K562 (cell line): ENCODE measurements at places on chromosomes 1 and 21. TPM values are rescaled to one million over a fixed set of nuclear protein-coding genes. Genes with fewer than 3 reads are reported as not detected.

- no peaks in the 10 kb centered on the region for H3K36me3 ChIP-seq
- no peak overlapping the region for H3K4me3 ChIP-seq
- peaks cover 50% of the 10 kb centered on the region for H3K27me3 ChIP-seq
Observed at GRCh38 chr1:31762726-31763670, 1.1 kb downstream of the ADGRB2 start.

DNA sequence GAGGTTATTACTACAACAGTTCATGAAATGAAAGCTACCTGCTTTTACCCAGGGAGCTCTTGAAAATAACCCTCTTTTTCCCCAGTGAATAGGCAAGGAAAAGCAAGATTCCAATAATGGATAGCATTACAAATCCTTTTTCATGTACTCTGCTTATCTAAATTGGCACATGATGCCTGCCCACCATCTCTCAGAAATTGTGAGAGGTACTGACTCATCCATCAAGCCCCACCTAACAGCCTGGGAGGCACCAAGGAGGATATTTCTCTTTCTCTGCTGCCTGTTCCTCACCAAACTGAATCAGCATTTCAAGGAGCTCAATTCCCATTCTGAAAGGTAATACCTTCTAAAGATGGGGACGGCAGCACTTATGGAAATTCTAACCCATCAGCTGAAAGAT is 34.4 kb downstream of the PALMD start:
- no peak for DNase-seq
- H3K4me3 ChIP-seq = no peak overlapping the region
- H3K36me3 ChIP-seq = no peaks in the 10 kb centered on the region
- no peak overlapping the region for H3K27ac ChIP-seq

GRCh38 chr1:70427976-70428375 is 16.9 kb downstream of the CTH start:
- H3K4me1 ChIP-seq = no peaks in the 10 kb centered on the region
- DNase-seq = no peak
- peaks cover 38% of the 10 kb centered on the region for H3K36me3 ChIP-seq
- H3K27me3 ChIP-seq = no peaks in the 10 kb centered on the region

Gene LMOD1
- total RNA-seq = 0.42 and 0.54 TPM in 2 replicates

DNA sequence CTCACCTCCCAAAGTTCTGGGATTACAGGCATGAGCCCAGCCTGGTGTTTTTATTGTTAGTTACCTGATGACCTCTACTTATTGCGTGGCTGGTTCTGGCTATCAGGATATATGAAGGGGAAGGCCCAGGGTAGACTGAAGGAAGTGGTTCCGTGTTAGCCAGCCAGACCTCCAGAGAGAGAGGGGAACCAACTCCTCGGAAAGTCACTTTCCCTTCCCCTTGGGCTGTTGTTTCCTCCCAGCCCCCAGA is 2.5 kb upstream of the RCSD1 start:
- H3K27me3 ChIP-seq = no peaks in the 10 kb centered on the region
- peaks cover 53% of the 10 kb centered on the region for H3K4me1 ChIP-seq
- H3K36me3 ChIP-seq = peaks cover 16% of the 10 kb centered on the region
- no peak for DNase-seq
- H3K4me3 ChIP-seq = peak overlapping the region; percentile 77

DNA sequence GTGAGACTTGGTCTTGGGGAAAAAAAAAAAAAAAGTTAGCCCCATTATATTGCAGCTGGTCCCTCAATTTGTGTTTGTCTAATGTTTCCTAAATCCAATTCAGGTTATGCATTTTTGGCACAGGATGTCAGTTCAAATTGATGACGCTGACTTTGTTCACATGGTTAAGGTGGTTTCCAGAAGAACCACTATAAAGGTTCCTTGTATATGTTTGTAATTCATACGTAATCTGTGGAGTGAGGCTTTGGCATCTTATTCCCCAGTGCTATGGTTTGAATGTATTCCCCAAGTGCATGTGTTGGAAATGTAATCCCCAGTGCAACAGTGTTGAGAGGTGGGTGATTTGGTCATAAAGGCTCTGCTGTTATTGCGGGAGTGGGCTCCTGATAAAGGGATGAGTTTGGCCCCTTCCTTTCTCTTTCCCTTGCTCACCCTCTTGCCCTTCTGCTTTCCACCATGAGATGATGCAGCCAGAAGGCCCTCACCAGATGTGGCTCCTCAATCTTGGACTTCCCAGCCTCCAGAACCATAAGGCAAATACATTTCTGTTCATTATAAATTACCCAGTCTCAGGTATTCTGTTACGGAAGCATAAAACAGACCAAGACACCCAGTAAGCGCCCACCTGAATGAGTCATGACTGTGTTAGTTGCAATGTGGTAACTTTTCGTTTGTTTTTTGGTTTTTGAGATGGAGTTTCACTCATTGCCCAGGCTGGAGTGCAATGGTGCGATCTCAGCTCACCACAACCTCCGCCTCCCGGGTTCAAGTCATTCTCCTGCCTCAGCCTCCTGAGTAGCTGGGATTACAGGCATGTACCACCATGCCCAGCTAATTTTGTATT is 19.5 kb upstream of the HLCS start:
- H3K36me3 ChIP-seq = no peaks in the 10 kb centered on the region
- no peak overlapping the region for H3K4me3 ChIP-seq
- no peak for DNase-seq
- H3K27ac ChIP-seq = no peak overlapping the region

Gene BACH1
- 53.6 and 58.5 TPM in 2 replicates for total RNA-seq

DNA sequence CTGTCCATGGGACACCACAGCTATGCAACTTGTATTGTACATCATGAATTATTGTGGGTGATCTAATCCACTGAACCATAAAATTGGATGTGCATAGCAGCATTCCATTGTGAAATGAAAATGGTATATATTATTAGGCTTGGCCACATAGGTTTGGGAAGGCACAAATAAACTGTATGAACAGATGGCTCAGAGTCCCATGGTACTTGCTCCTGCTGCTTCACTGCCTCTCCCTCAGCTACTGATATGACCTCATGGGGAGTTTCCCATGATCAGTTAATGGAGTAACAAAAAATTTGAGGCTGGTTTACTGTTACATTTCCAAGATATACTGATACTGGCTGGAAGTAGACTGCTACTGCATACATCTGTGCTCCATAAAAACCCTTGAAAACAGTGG is 152.7 kb upstream of the NEGR1 start:
- no peak overlapping the region for H3K27ac ChIP-seq
- DNase-seq = no peak
- no peaks in the 10 kb centered on the region for H3K27me3 ChIP-seq
- H3K4me1 ChIP-seq = no peaks in the 10 kb centered on the region

GRCh38 chr1:10677491-10678391 is 118.7 kb downstream of the CASZ1 start:
- no peak overlapping the region for H3K27ac ChIP-seq
- H3K36me3 ChIP-seq = no peaks in the 10 kb centered on the region

DNA sequence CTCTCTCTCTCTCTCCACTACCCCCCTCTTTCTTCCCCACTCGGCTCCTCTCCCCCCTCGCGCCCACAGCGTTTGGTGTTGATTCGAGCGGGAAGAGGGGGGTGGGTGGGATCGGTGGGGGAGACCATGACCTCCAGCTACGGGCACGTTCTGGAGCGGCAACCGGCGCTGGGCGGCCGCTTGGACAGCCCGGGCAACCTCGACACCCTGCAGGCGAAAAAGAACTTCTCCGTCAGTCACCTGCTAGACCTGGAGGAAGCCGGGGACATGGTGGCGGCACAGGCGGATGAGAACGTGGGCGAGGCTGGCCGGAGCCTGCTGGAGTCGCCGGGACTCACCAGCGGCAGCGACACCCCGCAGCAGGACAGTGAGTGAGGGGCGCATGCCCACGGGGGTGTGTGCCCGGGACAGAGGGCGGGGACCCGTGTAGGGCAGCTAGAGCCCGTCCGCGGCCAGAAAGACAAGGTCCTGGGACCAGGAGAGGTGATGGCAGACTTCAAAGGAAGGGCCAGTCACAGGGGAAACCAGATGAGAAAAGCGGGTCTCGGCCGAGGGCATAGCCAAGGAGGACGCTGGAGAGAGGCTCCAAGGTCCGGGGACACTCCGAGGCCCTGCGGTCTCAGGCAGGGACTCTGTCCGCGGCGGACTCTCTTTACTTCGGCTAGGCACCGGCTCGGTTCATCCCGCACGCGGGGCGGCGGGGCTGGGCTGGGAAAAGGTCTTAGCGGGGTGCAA is at the start of gene PRRX1:
PRRX1 (plus strand) TSS at position 39 of the 735 bp plus-strand sequence; CDS start at position 127, 88 bp downstream.
- DNase-seq = no peak
- no peak within 1 kb of the TSS for H3K27ac ChIP-seq
- no peak within 1 kb of the TSS for H3K4me3 ChIP-seq
- no peaks in the 10 kb centered on the region for H3K4me1 ChIP-seq

Gene PLA2G4A
- total RNA-seq = 0.16 TPM in 1 of 2 replicates, not detected in the other

DNA sequence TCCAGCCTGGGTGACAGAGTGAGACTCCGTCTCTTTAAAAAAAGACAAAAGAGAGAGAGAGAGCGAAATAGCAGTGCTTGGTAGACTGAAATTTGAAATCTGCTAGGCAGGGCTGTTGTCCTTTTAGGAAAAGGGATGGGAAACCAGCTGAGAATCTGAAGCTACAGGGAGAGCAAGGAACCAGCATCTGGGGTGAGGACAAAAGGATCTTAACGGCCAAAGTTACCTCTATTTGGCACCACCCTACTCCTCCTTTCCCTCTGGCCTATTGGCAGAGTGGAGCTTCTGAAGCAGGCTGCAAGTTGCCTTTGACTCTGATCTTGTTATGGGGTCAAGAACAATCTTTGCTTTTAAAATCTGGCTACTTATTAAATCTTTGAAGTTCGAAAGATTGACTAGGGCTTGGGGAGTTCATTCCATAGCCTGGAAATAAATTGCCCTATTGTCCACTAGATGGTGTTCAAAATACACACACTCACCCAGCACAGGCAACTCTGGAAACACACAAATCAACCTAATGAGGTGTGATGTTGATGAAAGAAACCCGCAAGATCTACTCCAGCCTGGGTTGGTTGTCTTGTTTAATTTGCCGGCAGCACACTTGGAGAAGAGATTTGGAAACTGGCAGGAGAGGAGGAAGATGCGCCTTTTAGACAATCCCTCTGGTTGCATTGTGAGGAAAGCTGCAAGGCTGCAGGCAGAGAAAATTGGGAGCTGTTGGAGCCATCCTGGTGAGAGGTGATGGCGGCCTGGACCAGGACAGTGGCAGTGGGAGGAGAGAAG is 16.5 kb upstream of the PARP1 start:
- DNase-seq = peak; percentile 61
- no peak overlapping the region for H3K4me3 ChIP-seq
- H3K27me3 ChIP-seq = peaks cover 40% of the 10 kb centered on the region
- H3K27ac ChIP-seq = no peak overlapping the region
- H3K36me3 ChIP-seq = no peaks in the 10 kb centered on the region

Gene TNFRSF1B
- total RNA-seq = 91.3 and 91.6 TPM in 2 replicates

GRCh38 chr21:44912158-44912473 is 8.6 kb downstream of the ITGB2 start:
- H3K27me3 ChIP-seq = peaks cover 14% of the 10 kb centered on the region
- no peak for DNase-seq
- H3K4me3 ChIP-seq = no peak overlapping the region
- no peak overlapping the region for H3K27ac ChIP-seq
- H3K36me3 ChIP-seq = no peaks in the 10 kb centered on the region
- H3K4me1 ChIP-seq = peaks cover 50% of the 10 kb centered on the region

Gene CACNA1S
- total RNA-seq = not detected in 2 replicates

DNA sequence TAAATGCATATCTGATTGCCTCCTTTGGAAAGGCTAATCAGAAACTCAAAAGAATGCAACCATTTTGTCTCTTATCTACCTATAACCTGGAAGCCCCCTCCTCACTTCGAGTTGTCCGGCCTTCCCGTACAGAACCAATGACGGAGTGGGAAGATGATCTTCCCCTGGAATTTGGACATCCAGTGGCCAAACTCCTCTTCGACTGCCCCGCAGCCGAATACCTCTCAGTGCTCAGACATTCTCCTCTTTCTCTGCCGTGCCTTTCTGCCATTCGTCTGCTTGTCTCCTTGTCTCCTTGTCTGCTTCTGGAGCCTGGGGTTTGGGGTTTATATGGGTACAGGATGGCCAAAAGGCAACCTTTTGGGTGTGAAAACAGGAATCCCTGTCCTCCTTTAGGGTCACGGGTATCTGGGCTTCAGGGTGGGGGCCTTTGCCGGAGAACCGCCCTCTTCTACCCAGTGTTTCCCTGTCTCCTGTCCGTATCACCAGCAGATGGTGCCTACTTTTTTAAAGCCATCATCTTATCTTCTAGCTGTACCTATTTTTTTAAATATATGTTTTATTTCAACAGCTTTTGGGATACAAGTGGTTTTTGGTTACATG is 35.9 kb upstream of the RAB4A start:
- no peak overlapping the region for H3K27ac ChIP-seq
- no peaks in the 10 kb centered on the region for H3K36me3 ChIP-seq
- peaks cover 51% of the 10 kb centered on the region for H3K27me3 ChIP-seq
- DNase-seq = no peak

GRCh38 chr1:53681977-53682685 is 56.8 kb downstream of the GLIS1 start:
- H3K4me3 ChIP-seq = no peak overlapping the region
- peaks cover 6% of the 10 kb centered on the region; the same call in 1 of the 2 replicates for H3K4me1 ChIP-seq
- no peak overlapping the region for H3K27ac ChIP-seq
- H3K27me3 ChIP-seq = peaks cover 51% of the 10 kb centered on the region
- peak; percentile 58 for DNase-seq

DNA sequence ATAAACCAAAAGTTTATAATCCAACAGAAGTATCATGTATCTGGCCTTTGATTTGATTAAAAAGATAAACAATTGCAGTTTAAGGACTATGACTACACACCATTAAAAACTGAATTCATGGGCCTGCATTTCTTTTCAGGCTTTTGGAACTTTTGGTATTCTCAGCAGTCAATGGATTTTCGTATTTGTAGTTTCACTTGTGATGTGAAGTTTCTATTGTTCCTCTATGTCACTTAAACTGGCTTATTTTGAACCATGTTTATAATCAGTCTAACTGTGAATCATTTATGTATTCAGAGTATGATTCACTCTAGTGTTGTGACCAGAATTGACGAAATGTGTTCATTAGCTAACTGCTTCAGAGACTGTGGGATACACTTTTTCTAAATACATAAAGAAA is 132.9 kb downstream of the COQ8A start:
- no peaks in the 10 kb centered on the region; the same call in 2 of the 3 replicates for H3K4me1 ChIP-seq
- peaks cover 65% of the 10 kb centered on the region for H3K36me3 ChIP-seq
- H3K27me3 ChIP-seq = no peaks in the 10 kb centered on the region
- no peak overlapping the region for H3K4me3 ChIP-seq
- no peak overlapping the region for H3K27ac ChIP-seq

GRCh38 chr1:188642704-188643103 is 1814.0 kb downstream of the PLA2G4A start:
- H3K27ac ChIP-seq = no peak overlapping the region
- H3K36me3 ChIP-seq = no peaks in the 10 kb centered on the region
- H3K27me3 ChIP-seq = no peaks in the 10 kb centered on the region
- no peaks in the 10 kb centered on the region for H3K4me1 ChIP-seq
- no peak overlapping the region for H3K4me3 ChIP-seq
